ENCODE measurements at places on chromosomes 2 and 18.

GRCh38 chr2:128535953-128536352 lies 217.3 kb upstream of the HS6ST1 start:
- no peak for DNase-seq

GRCh38 chr18:29838556-29838955 lies 1204.0 kb downstream of the DSC3 start:
- DNase-seq = no peak

DNA sequence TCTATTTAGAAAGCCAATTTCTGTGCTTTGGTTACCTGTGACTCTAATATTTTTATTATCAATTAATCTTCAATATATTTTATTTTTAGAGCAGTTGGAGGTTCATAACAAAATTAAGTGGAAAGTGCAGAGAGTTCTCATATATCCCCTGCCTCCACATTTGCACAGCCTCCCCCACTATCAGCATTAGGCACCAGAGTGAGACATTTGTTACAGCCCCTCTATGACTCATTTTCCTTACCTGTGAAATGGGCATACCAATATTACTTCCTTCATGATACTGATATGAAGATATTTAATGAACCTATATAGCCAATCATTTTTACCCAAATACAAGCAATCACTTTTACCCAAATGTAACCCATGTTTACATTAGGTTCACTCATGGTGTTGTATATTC lies 34.0 kb upstream of the CYTIP start:
- no peak for DNase-seq

DNA sequence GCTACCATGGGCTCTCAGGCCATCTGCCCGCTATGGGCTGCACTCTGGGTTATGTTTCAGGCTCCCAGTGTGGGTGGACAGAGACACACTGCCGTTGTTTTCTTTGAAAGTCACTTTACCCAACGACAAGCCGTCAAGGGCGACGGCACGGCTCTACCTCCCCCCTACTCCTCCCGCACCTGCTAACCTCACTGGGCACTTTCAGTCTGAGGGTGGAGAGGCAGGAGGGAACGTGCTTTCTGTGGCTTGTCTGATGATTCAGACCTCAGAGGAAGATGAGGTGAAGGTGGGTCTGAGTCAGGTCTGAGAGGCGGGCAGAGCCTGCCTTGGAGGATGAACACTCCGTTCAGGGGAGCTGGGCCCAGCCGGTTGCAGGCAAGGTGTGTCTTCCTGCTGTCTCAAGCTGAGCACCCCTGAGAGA lies 147.6 kb upstream of the HDAC4 start:
- DNase-seq = peak; percentile 78

GRCh38 chr2:28084564-28084963 lies 194.0 kb downstream of the BABAM2 start:
- no peak for DNase-seq

All from stimulated activated CD8-positive, alpha-beta memory T cell treated with anti-CD3 and anti-CD28 coated beads, Interleukin-15, amount 100 ng/mL, for 48 hours (primary cell).